ENCODE measurements at places on chromosomes 4 and X.
A peak's percentile ranks its signal among the peaks of the same experiment; 100 is the strongest.

DNA sequence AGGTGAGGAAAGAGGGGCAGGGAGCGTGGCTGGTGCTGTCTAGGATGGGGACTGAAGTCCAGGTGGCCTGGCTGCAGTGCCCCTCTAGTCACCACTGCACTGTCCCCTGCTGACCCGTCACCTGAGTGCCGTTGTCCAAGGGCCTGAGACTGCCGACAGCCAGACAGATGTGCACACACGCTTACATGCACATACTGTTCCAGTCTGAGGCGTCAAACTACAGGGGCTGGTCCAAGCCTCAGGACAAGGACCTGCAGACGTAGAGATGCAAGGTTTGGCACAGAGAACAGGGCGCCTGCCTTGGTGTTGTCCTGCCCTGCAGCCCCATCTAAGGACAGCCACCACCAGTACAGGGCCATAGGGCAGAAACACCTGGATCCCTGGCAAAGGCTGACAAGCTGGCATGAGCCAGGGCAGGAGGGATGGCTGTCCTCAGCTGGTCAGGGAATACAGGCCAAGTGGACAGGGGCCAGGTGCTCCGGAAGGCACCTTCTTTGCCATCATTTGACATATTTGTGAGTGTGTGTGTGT is 1.7 kb downstream of the SLC2A9 start:
- DNase-seq, result no peak

DNA sequence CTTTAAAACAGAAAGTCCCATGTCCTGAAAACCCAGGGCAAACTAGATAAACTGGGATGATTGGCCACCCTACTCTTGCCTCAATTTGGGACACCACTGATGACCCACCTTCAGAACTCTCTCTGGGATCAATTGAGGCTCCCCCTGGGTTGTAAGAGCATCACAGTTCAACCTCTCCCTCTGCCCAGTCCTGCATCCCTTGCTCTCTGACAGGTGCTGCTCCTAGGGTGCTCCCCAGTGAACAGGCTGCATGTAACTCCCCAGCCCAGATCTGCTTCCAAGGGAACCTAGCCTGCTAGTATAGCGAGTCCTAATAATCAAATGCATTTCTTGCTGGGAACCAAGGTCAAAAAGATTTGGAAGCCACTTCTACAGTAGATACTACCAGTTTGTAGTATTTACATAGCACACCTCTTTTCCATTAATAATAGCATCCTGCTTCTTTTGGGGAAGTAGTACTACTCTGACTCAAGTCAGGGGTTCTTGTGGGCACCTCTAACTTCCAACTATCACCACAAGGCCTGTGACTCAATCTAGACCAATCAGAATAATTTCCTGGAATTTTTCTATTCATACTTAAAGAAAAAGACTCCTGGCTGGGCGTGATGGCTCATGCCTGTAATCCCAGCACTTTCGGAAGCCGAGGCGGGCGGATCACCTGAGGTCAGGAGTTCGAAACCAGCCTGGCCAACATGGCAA is 42.1 kb upstream of the SPINK2 start:
- DNase-seq, result no peak

- DNase-seq, result no peak
Observed at GRCh38 chr4:122701965-122702364, 30.5 kb upstream of the BBS12 start.

DNA sequence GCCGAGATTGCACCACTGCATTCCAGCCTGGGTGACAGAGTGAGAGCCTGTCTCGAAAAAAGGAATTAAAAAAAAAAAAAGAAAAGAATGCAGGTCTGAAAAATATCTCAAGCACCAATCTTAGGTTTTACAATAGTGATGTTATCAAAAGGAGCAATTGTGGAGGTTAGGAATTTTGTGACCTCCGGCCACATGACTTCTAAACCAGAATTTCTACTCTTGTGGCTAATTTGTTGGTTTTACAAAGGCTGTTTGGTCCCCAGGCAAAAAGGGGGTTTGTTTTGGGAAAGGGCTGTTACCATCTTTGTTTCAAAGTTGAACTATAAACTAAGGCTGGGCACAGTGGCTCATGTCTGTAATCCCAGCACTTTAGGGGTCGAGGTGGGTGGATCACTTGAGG is 15.4 kb upstream of the ZNF41 start:
- DNase-seq, result no peak

DNA sequence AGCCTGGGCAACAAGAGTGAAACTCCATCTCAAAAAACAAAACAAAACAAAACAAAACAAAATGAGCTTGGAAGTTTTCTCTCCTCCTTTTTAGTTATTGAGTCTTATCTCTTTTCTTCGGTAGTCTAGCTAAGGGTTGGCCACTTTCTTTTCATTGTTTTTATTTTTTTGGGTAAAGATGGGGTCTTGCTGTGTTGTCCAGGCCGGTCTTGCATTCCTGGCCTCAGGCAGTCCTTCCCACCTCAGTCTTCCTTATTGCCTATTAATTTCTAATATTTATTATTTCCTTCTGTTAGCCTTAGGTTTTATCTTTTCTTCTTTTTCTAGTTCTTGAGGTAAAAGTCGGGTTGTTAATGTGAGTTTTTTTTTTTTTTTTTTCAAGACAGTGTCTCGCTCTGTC is 16.4 kb downstream of the METAP1 start:
- DNase-seq, result no peak

DNA sequence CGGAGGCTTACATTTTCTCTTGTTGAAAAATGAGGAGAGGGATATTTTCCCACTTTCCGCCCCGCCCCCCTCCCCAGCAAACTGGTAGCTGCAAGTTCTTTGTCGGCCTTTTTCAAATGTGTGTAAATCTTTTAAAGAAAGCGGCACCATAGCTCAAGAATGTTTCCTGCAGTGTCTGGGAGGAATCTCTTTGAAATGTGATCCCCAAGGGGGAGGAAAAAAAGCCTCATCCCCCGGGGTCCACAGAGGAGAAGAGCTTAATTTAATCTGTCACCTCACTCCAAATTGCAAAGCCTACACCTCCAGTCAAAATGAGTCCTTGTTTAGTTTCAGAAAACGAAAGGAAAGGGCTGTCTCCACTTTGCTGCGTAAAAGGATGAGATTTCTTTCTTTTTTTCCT is 34.8 kb downstream of the ASMT start:
- no peak for DNase-seq

DNA sequence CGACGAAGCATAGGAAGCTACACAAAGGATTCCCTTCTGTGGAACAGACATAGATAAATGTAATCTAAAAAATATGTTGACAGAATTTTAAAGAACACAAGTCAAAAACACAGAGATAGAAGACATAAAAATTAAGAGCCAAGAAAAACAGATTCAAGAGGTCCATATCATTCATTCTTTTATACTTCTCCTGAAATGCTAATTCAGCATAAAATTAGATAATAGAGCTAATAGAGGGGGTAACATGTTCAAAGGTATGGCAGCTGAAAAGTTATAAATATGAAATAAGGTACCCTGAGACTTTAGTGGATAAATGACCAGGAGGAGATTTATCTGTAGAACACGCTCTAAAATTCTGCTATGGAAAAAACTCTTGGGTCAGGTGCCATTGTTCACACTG is 37.4 kb upstream of the PRSS48 start:
- no peak for DNase-seq

GRCh38 chrX:45274576-45274975 is 73.9 kb upstream of the DIPK2B start:
- DNase-seq, result peak; percentile 1

GRCh38 chr4:73053974-73054480 is 15.5 kb downstream of the COX18 start:
- DNase-seq, result no peak

GRCh38 chr4:112060212-112060611 is 85.0 kb upstream of the FAM241A start:
- no peak for DNase-seq

GRCh38 chrX:71911731-71912050 is 1.0 kb downstream of the NHSL2 start:
- DNase-seq, result no peak
